Activated T-helper 1 cell treated with anti-CD3 and anti-CD28 coated beads, Interleukin-12 subunit alpha, Interleukin-12 subunit beta, Interleukin-2, Interleukin-4 antibody, amounts not matched to agents 30 ng/mL and 10 ng/mL and 1 ng/mL, durations not matched to agents 14 hours and 24 hours and 36 hours (primary cell): ENCODE measurements at places on chromosomes 1 and 21. TPM values are rescaled to one million over a fixed set of nuclear protein-coding genes. Genes with fewer than 3 reads are reported as not detected.

GRCh38 chr1:156123356-156124196, 9.1 kb downstream of the LMNA start:
- no peak overlapping the region for H3K4me3 ChIP-seq
- peak overlapping the region; percentile 66 for H3K27ac ChIP-seq
- DNase-seq, result no peak
- H3K36me3 ChIP-seq, result peaks cover under 1% of the 10 kb centered on the region
- H3K4me1 ChIP-seq, result peaks cover 62% of the 10 kb centered on the region

- H3K27me3 ChIP-seq, result peaks cover 22% of the 10 kb centered on the region
- H3K4me3 ChIP-seq, result no peak overlapping the region
- DNase-seq, result no peak
- H3K4me1 ChIP-seq, result no peaks in the 10 kb centered on the region
Observed at GRCh38 chr1:92803140-92803887, 18.4 kb upstream of the EVI5 start.

- H3K4me1 ChIP-seq, result no peaks in the 10 kb centered on the region
- no peak overlapping the region for H3K27ac ChIP-seq
- H3K36me3 ChIP-seq, result no peaks in the 10 kb centered on the region
- H3K27me3 ChIP-seq, result peaks cover 4% of the 10 kb centered on the region
- H3K4me3 ChIP-seq, result no peak overlapping the region
Observed at GRCh38 chr1:113233441-113233840, 156.9 kb upstream of the MAGI3 start.

Gene PIGC
- total RNA-seq, result 22.6 and 23.3 TPM in 2 replicates

Gene NEK2
- 13.9 and 18.9 TPM in 2 replicates for total RNA-seq

GRCh38 chr1:53733975-53734649, 4.9 kb downstream of the GLIS1 start:
- H3K36me3 ChIP-seq, result no peaks in the 10 kb centered on the region
- no peaks in the 10 kb centered on the region for H3K4me1 ChIP-seq
- no peak for DNase-seq
- H3K27ac ChIP-seq, result no peak overlapping the region
- peaks cover 50% of the 10 kb centered on the region for H3K27me3 ChIP-seq

DNA sequence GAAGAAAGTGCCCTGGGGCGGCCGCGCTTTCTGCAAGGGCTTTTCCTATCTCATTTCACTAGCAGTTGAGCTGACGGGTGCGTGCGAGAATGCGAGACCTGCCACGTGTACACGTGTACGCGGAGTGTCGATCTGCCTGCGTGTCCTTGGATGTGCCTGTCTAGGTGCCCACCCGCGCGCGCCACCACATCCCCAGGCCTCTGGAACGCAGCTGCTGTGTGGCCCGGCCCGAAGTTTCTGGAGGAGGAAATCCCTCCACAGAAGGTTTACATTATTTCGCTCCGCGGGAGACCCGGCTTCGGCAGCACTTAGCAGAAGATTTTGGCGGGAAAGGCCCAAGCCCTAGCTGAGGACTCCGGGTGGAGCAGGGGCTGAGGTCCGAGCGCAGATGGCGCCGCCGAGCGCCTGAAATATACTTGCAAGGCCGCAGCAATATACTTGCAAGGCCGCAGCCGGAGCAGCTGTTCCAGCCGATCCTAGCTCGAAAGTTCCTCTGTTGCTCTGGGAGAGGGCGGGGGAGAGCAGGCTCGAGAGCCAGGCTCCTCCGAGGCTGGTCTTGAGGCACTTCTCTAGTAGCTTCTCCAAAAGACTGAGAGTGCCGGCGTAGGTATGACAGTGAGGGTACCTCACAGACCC, 3.9 kb downstream of the TBX15 start:
- H3K27me3 ChIP-seq, result peaks cover 89% of the 10 kb centered on the region
- H3K27ac ChIP-seq, result no peak overlapping the region
- H3K36me3 ChIP-seq, result peaks cover 3% of the 10 kb centered on the region
- DNase-seq, result no peak
- H3K4me1 ChIP-seq, result peaks cover 6% of the 10 kb centered on the region
- no peak overlapping the region for H3K4me3 ChIP-seq
